CD4-positive, alpha-beta T cell treated with Interferon alpha-2 for 1 hour (primary cell): ENCODE measurements at places on chromosomes 1 and 21.

DNA sequence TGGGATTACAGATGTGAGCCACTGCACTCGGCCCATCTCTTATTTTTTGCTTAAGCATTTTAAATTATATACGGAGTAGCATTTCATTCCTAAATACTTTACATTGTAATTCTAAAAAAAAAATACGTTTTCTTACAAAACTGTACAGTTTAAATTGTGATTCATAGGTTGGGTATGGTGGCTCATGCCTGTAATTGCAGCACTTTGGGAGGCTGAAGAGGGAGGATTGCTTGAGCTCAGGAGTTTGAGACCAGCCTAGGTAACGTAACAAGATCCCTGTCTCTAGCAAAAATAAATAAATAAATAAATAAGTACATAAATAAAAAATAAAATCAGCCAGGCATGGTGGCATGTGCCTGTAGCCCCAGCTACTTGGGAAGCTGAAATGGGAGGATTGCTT, 24.6 kb downstream of the TBCE start:
- DNase-seq: no peak

GRCh38 chr1:193417945-193418744, 231.7 kb upstream of the B3GALT2 start:
- DNase-seq: no peak

DNA sequence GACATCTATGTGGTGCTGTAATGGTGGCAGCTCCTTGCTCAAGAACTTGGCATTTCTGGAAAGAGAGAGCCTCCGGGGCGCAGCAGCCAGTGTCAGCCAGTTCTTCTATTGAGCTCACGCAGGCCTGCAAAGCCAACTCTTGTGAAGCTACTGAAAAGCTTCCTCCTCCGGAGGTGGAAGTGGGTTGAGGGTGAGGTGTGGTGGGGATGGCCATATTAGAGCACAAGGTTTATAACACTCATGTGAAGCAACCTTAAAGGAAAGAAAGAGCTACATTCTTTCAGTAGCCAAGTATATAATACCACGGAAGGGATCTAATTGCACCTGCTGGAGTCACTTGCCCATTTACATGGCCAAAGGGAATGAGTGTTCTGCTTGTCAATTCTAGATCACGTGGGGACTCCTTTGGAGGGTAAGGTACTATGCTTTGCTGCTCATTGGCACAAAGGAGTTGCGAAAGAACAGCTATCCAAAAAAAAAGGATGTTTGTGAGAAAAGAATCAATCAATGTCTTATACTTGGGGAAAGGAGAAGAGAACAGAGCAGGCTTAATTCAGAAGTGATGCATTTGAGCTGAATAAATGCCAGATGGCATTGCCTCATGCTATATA, 18.3 kb upstream of the MAP10 start:
- DNase-seq: no peak

GRCh38 chr1:51851882-51852396, 26.6 kb downstream of the NRDC start:
- DNase-seq: no peak

DNA sequence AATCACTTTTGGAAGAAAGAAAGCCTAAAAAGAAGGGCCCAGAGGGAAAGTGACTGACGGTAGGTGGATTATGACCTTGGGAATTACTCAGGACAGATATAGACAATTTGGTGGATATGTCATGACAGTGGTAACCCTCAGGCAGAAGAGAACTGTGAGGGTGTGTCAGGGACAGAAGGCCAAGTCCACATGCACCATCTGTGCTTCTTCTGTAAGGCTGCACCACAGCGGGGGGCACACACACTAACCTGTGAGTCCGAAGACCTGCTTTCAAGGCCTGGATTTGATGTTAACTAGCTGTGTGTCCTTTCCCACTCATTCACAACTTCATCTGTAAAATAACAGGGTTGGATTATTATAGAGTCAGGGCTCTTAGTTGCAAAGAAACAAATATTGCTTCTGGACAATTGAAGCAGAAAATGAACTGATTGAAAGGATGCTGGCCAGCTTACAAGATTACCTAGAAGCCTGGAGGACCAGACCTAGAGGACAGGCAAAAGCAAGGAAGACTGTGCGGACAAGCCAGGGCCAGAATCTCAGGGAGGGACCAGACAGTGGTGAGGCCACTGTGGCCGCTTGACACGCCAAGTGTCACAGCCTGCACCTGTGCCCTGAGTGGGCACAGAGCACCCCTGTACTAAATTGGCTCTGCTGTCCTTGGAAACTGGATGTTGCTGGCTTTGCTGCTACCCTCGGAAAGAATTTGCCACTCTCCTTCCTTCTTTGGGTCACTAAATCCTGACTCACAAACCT, 34.7 kb upstream of the USP24 start:
- no peak for DNase-seq

- DNase-seq: no peak
Observed at GRCh38 chr1:151763990-151764389, 694 bp upstream of the MRPL9 start.

- no peak for DNase-seq
Observed at GRCh38 chr21:45635271-45636151, 8.0 kb upstream of the PCBP3 start.

- no peak for DNase-seq
Observed at GRCh38 chr1:242567596-242567995, 43.1 kb upstream of the PLD5 start.

DNA sequence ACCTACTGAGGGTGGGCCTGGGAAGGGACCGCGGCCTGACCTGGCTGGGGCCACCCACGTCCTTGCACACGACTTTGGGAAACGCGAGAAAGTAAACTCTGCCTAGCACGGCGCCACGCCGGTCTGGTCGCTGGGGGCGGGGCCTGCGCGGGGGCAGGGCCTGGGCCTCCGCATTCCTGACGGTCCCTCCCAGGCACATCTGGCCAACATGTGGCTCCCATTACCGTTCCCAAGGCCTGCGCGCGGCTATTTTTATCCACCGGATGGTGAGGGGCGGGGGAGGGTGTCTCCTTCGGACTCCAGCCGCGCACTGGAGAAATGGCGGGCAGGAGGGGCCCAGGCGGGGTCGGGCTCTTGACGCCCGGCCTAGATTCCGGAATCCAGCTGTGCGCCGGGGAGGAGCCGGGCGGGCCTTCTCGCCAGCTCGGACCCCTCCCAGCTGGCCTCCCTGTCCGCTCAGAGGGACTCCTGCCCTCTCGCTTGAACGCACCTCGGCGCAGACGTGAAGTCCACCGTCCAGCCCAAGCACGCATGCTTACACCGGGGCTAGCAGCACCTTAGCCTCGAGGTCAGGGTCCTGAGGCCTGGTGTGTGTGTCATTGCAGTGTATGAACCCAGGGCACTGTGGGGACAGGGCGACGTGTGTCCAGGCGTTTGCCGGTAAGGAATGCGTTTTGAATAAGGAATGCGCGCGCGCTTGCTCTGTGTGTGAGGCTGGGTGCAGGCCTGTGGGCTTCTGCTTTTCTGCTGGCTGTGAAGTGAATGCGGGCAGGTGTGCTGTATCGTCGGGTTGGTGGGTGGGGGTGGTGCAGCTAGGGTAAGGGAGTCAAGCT, 2.1 kb downstream of the EVA1B start:
- peak; percentile 11 for DNase-seq

DNA sequence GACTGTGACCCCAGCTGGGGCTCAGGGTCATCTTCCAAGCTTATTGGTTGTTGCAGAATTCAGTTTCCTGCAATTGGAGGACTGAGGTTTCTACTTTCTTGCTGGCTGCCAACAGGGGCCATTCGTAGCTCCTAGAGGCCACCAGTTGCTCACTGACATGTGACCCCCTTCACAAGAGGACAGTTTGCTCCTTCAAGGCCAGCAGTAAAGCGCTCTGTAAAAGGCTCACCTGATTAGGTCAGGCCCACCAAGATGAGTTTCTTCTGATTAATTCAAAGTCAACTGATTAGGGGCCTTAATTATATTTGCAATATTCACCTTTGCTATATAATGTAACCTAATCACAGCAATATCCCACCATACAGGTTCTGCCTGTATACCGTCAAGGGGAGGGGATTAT, 68.9 kb downstream of the SLC9A1 start:
- no peak for DNase-seq

DNA sequence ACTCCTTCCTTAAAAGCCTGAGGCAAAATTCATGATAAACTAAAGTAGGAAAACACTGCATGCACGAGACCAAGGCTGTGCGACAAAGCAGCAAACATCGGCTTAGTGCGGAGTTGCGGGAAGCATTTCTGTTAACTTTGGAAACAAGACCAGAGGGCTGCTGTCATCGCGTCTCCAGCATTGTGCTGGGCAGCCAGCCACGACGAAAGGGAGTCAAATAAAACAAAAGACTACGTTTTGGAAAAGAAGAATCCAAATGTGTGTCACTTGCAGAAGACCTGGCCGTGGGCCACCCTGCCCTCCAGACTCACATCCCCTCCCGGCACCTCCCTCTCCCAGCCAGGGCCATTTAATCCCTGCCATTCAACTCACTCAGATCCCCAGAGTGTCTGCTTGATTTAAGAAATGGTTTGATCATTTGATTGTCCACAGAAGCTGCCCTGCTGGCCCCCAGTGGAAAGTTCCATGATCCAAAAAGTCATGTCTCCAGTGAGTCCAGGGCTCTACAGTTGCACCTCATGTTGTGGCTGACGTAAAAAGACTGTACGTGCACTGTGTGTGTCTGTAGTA, 2.4 kb upstream of the KRTAP10-11 start:
- no peak for DNase-seq

DNA sequence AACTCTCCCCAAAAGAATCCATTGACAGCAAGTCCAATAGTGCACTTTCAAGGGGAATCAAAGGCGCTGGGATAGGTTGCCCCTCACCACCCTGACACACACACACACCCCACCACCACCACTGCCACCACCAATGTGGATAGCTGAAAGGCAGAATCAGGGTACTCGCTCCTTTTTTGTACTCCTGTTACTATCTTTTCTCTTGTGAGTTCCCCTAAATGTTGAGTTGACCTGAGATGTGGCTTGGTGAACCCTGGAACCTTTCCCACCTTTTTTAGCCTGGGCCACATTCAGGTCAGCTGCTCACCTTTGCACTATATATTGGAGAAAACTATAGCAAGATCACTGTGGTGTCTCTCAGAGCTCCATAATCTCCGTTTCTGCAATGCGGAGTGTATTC, 3.9 kb downstream of the S100A8 start:
- DNase-seq: no peak

DNA sequence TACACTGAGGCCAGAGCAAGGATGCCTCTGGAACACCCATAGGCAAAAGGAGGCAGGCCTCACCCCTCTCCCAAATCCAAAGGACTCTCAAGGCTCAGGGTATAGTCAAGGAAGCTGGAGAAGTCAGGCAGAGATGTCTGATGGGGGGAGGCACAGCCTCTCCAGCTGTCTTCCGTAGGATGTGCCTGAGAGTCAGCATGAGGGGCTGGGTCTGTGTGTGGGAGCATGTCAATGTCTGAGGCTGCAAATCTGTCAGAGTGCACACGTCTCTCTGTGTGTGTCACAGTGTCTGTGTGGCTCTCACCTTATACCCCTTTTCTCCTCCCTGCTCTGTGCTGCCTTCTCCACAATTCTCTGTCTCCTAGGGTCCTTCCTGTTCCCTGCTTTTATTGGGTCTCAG, 4.0 kb downstream of the HPCAL4 start:
- DNase-seq: no peak

GRCh38 chr1:193355178-193355577, 168.8 kb upstream of the B3GALT2 start:
- DNase-seq: no peak

- DNase-seq: no peak
Observed at GRCh38 chr1:220056374-220056773, 10.1 kb upstream of the EPRS1 start.

DNA sequence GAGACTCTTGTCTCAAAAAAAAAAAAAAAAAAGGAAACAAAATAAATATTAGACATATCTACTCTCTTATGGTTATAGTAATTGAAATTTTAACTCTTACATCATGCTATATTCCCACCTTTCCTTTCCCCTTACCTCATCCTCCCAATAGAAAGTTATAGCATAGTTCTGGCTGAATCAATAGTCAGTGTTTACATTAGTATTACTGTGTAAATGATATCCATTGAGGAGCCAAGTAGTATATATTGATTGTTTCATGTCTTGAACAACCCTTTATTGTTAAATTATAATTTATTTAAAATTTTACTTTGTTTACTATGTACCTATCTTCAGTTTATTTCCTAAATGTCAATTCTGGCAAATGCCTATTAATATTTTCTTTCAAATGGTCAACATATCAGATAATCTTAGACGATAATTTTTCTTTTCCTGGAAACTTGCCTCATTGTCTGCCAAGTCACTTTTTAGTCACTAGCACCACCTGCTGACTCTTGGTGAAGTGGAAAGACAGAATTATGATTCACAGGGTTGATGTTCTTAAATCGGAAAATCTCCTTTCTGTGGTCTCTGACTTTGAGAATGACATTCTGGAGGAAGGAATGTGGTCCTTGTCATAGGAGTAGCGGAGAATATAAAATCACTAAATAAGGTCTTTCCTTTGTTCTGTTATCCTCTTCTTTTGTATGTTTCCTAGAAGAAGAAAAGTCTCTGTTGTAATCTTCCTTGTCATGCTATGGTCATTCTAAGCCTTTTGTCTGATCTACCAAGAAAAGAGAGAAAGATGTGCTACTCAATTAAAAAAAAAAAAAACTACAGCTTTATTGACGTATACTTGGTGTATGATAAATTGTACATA, 8.6 kb downstream of the HJV start:
- peak; percentile 64 for DNase-seq

- DNase-seq: peak; percentile 39
Observed at GRCh38 chr21:43719748-43720538, 1.0 kb downstream of the PDXK start.

GRCh38 chr1:9598316-9598700, 9.6 kb downstream of the TMEM201 start:
- DNase-seq: no peak

DNA sequence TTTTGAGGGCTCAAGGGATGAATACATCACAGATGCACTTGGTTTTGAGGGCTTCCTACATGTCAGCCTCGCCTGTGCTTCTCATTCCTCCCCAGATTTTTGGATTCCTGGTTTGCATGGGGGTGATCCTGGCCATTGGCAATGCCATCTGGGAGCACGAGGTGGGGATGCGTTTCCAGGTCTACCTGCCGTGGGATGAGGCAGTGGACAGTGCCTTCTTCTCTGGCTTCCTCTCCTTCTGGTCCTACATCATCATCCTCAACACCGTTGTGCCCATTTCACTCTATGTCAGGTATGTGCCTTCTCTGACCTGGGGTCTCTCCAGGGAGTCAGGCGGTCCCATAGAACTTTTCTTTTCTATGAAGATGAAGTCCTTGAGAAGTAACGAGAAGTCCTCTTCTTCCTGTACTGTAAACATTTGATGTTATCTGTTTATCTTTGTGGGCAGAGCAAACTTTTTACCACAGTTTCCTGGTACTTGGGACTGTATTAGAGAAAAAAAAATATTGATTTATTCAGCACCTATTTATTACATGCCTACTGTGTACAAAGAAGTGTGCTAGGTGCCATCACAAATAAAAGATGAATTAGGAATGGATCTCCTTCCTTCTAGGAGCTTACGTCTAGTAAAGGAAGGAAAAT, 12.0 kb downstream of the ATP8B2 start:
- DNase-seq: no peak
